HCT116 (cell line): ENCODE measurements at places on chromosomes 3 and 15. TPM values are rescaled to one million over a fixed set of nuclear protein-coding genes. Genes with fewer than 3 reads are reported as not detected.
A peak's percentile ranks its signal among the peaks of the same experiment; 100 is the strongest.

GRCh38 chr15:62957130-62957529 is 85.4 kb upstream of the TPM1 start:
- no peak overlapping the region for H3K27ac ChIP-seq
- no peak for DNase-seq
- no peaks in the 10 kb centered on the region for H3K36me3 ChIP-seq
- no peak overlapping the region for H3K4me3 ChIP-seq

DNA sequence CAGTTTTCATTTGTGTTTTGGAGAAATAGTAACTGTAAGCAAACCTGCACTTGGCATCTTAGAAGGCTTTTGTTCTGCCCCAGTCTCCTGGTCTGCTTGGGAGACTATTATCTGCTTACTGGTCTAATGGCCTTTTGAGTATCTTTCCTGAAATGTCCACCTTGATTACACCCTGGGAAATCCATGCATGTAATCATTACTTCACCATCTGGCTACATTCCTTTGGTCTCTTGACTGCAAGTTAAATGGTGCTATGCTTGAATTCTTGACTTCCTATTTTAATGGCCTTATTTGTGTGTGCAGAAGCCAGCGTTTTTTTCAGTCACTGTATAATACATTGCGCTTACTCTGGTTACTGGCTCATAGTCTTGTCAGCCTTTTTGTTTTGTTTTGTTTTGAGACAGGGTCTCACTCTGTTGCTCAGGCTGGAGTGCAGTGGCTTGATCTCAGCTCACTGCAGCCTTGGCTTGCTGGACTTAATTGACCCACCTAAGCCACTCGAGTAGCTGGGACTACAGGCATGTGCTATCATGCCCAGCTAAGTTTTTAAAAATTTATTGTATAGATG is 30.0 kb downstream of the CHD2 start:
- peaks cover 73% of the 10 kb centered on the region for H3K36me3 ChIP-seq
- DNase-seq, result no peak
- H3K27me3 ChIP-seq, result no peaks in the 10 kb centered on the region
- H3K27ac ChIP-seq, result no peak overlapping the region
- no peaks in the 10 kb centered on the region for H3K4me1 ChIP-seq

- no peaks in the 10 kb centered on the region for H3K27me3 ChIP-seq
- DNase-seq, result no peak
- H3K4me3 ChIP-seq, result no peak overlapping the region
- no peaks in the 10 kb centered on the region for H3K36me3 ChIP-seq
Measured at GRCh38 chr3:113825090-113825489, 13.5 kb upstream of the GRAMD1C start.

DNA sequence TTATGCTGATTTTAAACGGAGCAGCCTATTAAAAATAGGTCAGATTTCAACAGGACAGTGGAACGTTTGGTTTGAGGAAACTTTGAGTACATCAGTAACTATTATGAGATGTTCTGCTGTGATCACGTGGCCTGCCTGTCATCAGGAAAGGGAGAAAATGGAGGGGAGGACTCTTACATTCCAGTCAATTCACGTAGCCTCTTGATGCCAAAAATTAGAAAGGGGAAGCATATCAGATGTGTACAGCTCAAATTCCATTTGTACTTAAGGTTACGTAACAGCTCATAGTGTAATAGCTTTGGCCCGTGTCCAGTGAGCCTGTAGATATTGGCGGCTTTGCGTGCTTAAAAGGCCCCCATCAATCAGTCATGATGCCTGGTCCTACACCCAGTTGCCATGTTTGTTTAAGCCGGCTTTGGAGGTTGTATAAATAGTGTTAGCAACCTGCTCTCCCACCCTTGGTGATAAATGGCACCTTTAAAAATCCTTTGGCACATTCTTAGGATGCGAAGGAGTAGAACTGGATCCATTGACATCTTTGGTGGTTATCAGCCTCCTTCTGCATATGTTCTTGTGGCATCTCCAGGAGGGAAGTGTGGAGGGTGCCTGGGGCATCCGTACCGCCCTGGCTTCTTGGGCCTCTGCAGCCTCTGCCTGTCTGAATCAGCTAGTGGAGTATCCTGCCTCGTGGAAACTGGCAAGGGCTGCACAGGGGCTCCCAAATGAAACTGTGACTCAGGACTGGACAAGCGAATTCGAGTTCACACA is 163.9 kb downstream of the THSD4 start:
- H3K4me1 ChIP-seq, result peaks cover 37% of the 10 kb centered on the region
- H3K27ac ChIP-seq, result no peak overlapping the region
- no peaks in the 10 kb centered on the region for H3K36me3 ChIP-seq
- no peak overlapping the region for H3K4me3 ChIP-seq
- no peak for DNase-seq
- no peaks in the 10 kb centered on the region for H3K27me3 ChIP-seq

DNA sequence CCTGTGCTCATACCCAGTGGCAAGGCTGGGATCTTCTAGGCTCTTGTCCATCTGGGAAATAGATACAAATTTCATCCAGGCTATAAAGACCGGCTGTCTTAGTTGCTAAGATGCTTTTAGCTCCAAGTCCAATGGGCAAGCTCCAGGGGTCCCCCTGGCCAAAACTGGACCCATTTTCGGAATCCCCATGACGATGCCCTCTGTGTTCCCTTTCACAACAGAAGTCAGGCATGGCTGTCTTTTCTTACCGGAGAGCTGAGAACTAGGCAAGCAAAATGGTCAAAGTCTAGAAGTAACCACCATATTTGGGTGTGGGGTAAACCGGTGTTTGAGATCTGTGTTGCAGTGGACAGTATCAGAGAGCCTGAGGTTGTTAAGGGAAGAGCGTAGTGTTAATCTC is 1.0 kb downstream of the GLYCTK start:
- no peaks in the 10 kb centered on the region for H3K27me3 ChIP-seq
- H3K4me1 ChIP-seq, result peaks cover 14% of the 10 kb centered on the region
- no peak for DNase-seq
- H3K4me3 ChIP-seq, result peak overlapping the region; percentile 89
- peak overlapping the region; percentile 98 for H3K27ac ChIP-seq

DNA sequence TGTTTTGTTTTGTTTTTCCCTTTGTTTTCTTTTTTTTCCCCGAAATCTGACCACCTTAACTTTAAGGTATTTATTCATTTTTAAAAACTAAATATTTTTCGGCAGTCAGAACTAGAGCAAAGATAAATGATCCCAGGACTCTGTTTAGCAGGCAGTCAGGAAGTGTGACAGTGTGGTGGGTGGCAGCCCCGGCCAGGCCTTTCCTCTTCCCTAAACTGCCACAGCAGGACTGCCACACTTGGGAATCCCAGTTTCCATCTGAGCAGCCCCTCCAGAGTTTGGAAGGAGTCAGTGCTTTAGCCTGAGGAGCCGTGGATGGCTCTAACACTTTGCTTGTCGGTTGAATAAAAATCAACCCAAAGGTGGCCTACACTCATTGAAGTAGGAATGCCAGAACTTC is 6.9 kb downstream of the CCRL2 start:
- no peaks in the 10 kb centered on the region for H3K4me1 ChIP-seq
- no peak for DNase-seq
- no peaks in the 10 kb centered on the region for H3K27me3 ChIP-seq
- H3K27ac ChIP-seq, result no peak overlapping the region
- no peaks in the 10 kb centered on the region for H3K36me3 ChIP-seq

GRCh38 chr3:127831723-127832172 is 9.4 kb upstream of the MGLL start:
- H3K4me1 ChIP-seq, result no peaks in the 10 kb centered on the region
- H3K27me3 ChIP-seq, result no peaks in the 10 kb centered on the region
- no peak for DNase-seq

GRCh38 chr15:70045045-70045444 is 52.7 kb downstream of the TLE3 start:
- H3K4me1 ChIP-seq, result no peaks in the 10 kb centered on the region
- 0 out of 2 replicates have a peak, but pooled peaks cover 7% of the 10 kb centered on the region for H3K36me3 ChIP-seq
- H3K27ac ChIP-seq, result no peak overlapping the region

DNA sequence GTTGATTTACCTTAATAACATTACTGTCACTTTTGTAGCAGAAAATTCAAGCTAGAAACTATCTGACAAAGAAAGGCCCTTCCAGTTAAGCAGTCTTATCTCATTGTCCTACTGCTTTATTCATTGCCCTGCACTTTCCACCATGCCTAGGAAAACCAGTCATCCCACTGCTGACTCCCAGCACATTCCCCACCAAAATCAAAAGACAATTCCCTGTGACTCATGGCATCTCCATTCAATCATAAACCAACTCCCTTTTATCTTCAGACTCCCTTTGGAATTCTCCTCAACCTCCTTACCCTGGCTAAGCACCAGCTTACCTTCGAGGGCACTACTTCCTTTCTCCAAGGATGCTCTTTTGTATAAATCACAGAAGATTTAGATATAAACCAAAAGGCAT is 184.3 kb downstream of the PLCH1 start:
- H3K27ac ChIP-seq, result no peak overlapping the region
- H3K27me3 ChIP-seq, result no peaks in the 10 kb centered on the region
- H3K36me3 ChIP-seq, result no peaks in the 10 kb centered on the region

GRCh38 chr3:123584284-123584987 is 417 bp downstream of the HACD2 start:
- H3K4me3 ChIP-seq, result peak overlapping the region; percentile 68
- no peak for DNase-seq
- no peaks in the 10 kb centered on the region for H3K27me3 ChIP-seq
- peaks cover 11% of the 10 kb centered on the region for H3K4me1 ChIP-seq

- no peaks in the 10 kb centered on the region for H3K36me3 ChIP-seq
- no peaks in the 10 kb centered on the region for H3K27me3 ChIP-seq
- no peak overlapping the region for H3K27ac ChIP-seq
- 0 out of 2 replicates have a peak, but pooled peaks cover 3% of the 10 kb centered on the region for H3K4me1 ChIP-seq
Measured at GRCh38 chr15:35173444-35174118, 88.5 kb upstream of the NANOGP8 start.

- H3K27ac ChIP-seq, result no peak overlapping the region
- H3K27me3 ChIP-seq, result no peaks in the 10 kb centered on the region
- no peak for DNase-seq
- H3K4me3 ChIP-seq, result no peak overlapping the region
- H3K36me3 ChIP-seq, result no peaks in the 10 kb centered on the region
- H3K4me1 ChIP-seq, result no peaks in the 10 kb centered on the region
Measured at GRCh38 chr3:36060950-36061349, 319.4 kb upstream of the STAC start.

DNA sequence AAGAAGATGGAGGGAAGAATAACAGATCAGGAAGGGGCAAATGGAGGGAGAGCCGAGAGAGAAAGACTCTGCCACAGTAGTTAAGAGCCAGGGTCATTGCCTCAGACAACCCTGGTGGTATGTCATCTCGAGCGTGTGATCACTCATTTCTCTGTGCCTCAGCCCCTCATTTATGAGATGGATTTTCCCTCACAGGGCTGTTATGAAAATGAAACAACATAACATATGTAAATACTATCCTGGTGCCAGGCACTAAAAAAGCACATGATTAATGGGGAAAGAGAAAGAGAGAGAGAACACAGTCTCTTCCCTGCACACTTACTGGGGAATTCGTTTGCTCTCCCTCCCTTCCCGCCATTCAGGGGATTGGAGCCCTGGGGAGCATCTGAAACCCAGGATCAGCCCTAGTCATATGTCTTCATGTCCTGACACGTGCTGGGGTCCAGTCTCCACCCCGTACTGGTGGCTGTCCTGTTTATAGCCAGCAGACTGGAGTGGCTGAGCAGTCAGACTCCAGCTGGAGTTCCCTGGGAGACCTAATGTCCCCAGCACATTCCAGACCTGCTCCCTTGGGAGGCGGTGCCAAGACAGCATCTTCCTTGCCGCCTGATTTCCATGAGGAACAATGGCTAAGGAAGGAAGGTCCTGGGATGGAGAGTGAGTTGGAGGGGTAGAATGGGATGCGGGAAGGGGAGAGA is 14.7 kb upstream of the AMOTL2 start:
- no peak overlapping the region for H3K4me3 ChIP-seq
- no peaks in the 10 kb centered on the region for H3K36me3 ChIP-seq
- H3K27me3 ChIP-seq, result no peaks in the 10 kb centered on the region
- no peak for DNase-seq

DNA sequence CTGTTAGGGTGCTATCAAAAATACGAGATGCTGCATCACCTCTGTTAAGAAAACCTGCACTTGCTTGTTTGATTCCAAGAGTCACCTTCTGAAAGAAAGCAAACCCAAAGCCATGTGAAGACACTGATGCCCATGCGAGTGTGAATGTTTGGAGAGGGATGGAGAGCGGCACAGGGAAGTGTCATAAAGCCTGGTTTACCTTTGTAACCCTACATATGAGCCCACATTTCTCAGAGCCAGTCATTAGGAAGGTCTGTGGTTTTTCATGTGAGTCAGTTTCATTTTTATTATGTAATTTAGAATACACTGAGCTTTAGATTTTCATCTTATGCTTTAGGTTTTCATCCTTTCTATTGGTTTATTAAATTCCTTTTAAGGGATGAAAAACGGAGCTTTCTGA is 896.8 kb downstream of the ROBO1 start:
- H3K36me3 ChIP-seq, result no peaks in the 10 kb centered on the region; the same call in 1 of the 2 replicates
- no peaks in the 10 kb centered on the region for H3K27me3 ChIP-seq
- no peak overlapping the region for H3K4me3 ChIP-seq
- no peak overlapping the region for H3K27ac ChIP-seq

ZNF621 gene
- 23.5 TPM for total RNA-seq

CPA3 gene
- not detected for total RNA-seq

PIERCE2 gene
- 2.0 TPM for total RNA-seq

PLA2G4B gene
- 4.7 TPM for total RNA-seq
